ENCODE measurements at places on chromosomes 13 and 19.

DNA sequence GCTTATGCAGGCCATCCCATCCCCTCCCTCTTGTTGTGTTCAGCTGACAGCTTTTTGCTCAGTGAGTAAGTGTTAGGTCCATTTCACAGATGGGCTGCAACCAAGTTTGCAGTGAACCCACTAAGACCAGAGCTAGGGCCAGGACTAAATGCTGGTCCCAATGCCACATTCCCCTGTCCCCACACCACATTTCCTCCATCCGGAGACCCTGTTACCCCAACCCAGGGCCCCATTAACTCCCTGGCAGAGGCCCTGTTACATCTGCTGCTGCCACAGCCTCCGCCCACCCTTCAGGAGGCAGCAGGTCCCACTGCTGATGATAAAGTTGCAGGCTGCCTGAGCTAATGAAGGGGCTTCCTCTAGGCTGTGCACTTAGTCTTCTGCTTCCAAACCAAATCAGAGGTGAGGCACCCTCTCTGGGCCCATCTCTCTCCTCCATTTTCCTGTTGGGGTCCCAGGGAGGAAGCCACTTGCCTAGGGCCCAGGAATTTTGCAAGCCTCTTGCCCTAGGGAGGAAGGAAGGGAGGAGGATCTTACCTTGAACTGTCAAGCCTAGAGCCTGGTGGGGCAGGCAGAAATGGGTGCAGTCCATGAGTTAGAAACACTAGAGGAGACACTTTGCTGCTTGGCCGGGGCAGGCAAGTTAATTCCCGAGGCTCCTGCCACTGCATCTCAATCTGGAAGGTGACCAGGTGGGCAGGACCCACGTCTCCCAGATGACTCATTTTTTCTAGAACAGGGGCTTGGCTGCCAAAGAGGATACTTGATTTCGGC is 3.4 kb upstream of the USF2 start:
- DNase-seq, result no peak

DNA sequence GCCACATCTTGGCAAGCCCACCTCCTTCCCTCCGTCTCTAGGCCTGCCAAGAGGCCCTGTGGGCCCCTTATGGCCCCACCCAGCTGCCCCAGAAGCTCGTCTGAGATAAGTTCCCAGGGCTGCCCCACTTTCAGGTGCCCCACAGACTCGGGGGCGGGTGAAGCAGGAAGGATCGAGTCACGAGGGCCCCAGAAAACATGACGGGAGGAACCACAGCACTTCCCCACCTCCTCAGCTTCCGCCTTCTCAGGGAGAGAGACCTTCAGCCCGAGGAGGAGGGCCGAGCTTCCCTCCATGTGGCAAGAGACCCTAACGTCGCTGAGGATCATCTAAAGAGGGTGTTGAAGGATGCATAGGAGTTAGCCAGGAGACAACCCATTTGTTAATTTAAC is 4.5 kb upstream of the IL12RB1 start:
- DNase-seq, result no peak

GRCh38 chr19:7397687-7398086 is 49.0 kb downstream of the ARHGEF18 start:
- peak; percentile 88 for DNase-seq

- DNase-seq, result peak; percentile 7
Measured at GRCh38 chr13:85277748-85278147, 521.5 kb downstream of the SLITRK6 start.

DNA sequence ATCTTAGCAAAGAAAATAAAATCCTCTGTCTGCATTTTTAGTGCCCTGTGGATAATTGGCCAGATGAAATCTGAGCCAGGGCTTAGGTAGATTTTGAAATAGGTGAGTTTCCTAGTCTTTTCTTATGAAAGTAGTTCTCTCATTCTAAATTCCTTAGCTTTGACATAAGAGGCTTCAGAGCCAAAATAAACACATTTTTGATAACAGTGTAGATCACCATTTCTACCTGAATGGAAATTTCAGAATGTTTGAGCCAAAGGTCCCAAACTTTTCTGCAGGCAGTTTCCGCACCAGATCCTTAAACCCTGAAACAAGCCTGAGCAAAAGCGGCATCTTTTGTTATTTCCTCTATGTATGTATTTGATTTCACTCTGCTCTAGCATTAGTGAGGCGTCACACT is 551.2 kb downstream of the EFNB2 start:
- DNase-seq, result no peak

- no peak for DNase-seq
Measured at GRCh38 chr13:84470528-84470927, 588.3 kb upstream of the SLITRK1 start.

GRCh38 chr13:99275093-99275469 is 16.9 kb upstream of the GPR18 start:
- peak; percentile 70 for DNase-seq

Measured in cardiac fibroblast (primary cell).